AG09309 (cell line): ENCODE measurements at places on chromosomes 6 and 20.
A peak's percentile ranks its signal among the peaks of the same experiment; 100 is the strongest.

DNA sequence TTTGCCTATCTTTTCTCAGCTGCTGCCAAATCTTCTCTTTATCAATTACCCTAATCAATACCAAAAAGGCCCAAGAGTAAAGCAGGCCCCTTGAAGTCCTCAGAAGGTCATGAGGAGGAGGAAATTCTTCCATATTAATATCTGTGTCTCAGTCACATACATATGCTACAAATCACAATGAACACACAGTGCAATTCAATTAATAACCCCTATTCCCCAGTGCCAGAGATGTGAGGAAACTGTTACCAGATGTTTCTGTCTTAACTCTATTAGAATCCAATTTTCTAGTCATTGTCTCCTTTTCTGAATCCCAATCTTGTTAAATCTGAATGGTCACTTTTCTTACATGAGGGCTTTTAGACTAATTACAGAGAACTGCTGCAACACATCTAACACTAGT, 45.9 kb upstream of the SLC2A12 start:
- DNase-seq: no peak

DNA sequence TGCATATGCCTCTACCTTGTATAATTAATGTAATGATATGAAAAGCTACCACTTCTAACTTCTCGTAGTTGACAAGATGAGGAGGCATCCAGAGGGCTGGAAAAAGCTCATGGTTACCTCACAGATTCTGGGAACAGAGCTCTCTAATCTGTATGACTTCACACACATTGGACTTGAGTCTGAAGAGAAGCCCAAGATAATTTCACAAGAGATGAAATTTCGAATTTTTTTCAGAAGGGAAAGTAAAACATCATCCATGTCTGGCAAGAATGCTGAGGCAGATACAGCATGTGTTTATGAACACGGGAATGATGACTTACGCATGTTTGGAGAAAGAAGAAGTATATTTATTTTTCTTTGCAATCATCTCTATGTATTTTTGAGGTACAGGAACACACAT, 141.8 kb upstream of the TENT5A start:
- peak; percentile 56 for DNase-seq

- peak; percentile 57 for DNase-seq
Measured at GRCh38 chr6:130625825-130626527, 201.2 kb upstream of the SMLR1 start.

GRCh38 chr6:34056305-34057108, 89.4 kb downstream of the GRM4 start:
- peak; percentile 14 for DNase-seq

GRCh38 chr6:106316375-106316766, 9.2 kb downstream of the ATG5 start:
- DNase-seq: no peak

- DNase-seq: peak; percentile 55
Measured at GRCh38 chr6:2542858-2543218, 207.9 kb downstream of the MYLK4 start.

GRCh38 chr6:164928057-164928727, 381.2 kb downstream of the C6orf118 start:
- no peak for DNase-seq

DNA sequence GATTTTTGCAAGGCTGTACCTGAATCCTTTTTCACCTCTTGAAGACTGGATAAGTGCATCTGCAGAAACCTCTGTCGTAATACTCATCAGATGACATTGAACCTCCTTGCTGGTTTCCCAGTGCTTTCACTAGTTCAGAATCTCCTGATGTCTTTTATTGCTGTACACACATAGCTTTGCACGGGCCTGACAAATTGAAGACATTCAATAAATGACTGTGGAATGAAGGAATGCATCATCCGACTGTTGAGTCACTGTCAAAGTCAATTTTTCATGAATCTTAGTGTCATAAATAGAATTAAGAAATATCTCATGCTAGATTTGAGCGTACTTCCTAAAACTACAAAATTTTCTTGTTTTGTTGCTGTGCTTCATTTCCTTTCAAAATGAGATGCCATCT, 598.2 kb upstream of the MAP3K7 start:
- no peak for DNase-seq

GRCh38 chr6:170274713-170275560, 15.9 kb downstream of the DLL1 start:
- DNase-seq: no peak

DNA sequence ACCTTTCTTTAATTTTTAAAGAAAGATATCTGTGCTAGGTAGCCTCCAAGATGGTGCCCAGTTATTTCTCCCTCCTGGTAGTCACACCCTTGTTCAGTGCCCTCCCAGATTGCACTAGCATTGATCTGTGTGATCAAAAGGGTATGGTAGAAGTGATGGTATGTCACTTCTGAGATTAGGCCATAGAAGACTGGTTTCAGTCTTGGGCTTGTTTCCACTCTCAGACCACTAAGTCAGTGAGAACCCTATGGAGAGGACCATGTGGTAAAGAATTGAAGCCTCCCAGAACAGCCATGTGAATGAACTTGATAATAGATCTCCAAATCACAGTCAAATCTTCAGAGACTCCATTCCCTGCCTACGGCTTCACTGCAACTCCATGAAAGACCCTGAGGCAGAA, 57.3 kb downstream of the THEMIS start:
- no peak for DNase-seq

DNA sequence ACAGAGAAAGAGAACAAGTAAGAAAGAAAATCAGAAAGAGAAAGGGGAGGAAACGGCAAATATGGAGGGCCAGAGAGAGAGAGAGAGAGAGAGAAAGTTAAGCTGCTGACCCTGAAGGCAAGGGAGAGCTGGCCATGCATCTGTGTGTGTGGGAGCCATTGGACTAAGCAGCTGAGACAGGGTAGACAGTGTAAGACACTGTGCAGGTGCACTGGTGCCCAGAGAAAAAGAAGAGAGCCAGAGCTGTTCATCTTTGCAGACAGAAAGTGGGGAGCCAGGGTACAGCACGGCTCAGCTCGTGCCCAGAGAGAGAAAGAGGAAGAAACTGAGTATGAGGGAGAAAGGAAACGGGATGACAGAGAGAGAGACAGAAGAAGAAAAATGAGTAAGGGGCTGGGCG, 24.2 kb upstream of the ZNF318 start:
- no peak for DNase-seq

DNA sequence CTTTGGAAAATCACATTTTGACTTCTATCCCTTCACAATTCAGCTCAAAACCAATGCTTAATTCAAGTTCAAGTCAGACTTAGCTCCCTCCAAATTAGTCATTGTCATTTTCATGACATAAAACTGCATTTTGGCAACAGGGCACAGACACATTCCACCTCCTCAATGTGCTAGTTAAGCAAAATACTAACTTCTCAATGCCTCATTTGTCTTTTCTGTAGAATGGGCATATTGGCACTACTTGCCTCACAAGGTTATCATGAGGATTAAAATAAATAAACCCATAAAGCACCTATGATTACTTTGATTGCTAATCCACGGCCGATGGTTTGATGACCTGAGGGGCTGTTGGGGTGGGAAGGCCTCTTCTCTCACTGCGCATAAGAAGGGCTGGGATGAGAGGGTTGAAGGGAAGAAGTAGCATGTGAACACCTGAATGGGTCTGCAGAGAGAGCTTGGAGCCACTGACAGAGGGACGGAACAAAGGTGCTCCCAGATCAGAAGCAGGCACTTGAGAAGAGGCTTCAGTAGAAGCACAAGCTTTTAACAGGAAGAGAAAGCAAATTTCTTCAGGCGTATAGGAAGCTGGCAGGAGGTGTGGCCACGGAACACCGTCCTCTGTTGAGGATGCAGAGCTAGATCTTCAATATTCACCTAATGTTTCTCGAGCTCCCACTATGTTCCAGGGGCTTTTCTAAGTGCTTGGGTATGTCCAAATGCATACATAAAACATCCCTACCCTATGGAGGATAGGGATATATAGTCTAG, 11.7 kb upstream of the TBC1D7 start:
- DNase-seq: no peak

GRCh38 chr6:46437671-46438221, 53.5 kb downstream of the RCAN2 start:
- peak; percentile 53 for DNase-seq

DNA sequence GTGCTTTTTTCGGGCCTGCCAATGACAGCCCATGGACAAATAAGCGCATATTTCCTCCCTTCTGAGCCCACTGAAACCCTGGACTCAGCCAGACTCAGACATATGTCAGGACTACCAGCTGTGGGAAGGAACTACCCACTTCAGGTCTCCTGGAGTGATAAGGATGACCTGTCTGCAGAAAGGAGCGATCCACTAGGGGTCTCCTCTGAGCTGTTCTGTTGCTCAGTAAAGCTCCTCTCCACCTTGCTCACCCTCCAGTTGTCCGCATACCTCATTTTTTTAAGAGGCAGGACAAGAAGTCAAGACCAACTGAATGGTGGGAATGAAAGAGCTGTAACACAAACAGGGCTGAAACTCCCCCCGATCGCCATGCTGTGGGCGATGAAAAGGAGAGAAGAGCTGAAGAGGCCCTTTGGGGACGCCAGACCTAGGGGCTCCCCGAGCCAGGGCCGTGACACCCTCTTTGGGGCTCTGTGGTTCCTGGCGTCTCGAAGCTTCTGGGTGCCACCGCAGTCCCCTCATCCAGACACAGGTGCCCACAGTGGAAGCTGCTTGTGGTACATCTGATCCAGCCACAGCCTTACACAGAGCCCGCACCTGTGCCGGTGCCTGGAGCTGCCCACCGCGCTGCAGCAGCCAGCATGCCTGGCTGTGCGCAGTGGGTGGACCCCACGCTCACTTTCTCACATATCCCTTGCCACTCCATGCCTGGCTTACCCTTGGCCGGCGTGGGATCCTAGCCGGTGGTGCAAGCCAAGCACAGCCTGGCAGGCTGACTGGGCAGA, 68.8 kb downstream of the EYS start:
- DNase-seq: no peak

GRCh38 chr6:116556065-116556464, 2.5 kb downstream of the CALHM4 start:
- no peak for DNase-seq
